ENCODE measurements at places on chromosomes 13 and 19.

DNA sequence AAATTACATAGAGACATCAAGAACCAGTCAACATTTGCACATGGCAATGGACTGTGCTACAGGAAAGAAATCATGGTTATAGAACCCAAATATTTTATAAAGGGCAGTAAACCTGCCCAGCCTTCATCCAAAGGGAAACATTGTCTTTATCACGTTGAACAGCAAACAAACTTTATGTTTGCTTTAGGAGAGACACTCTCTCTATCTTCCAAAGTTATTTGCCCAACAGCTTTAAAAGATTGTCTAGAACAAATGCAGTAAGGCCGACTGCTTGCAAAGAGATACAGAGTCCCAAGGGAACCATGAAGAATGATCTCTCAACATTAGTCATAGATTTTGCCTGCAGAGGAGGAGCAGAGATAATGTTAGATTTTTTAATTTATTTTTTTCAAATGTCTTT, 1323.5 kb upstream of the SLC10A2 start:
- DNase-seq = no peak

GRCh38 chr13:78239714-78240113, 321.1 kb upstream of the EDNRB start:
- DNase-seq = no peak

DNA sequence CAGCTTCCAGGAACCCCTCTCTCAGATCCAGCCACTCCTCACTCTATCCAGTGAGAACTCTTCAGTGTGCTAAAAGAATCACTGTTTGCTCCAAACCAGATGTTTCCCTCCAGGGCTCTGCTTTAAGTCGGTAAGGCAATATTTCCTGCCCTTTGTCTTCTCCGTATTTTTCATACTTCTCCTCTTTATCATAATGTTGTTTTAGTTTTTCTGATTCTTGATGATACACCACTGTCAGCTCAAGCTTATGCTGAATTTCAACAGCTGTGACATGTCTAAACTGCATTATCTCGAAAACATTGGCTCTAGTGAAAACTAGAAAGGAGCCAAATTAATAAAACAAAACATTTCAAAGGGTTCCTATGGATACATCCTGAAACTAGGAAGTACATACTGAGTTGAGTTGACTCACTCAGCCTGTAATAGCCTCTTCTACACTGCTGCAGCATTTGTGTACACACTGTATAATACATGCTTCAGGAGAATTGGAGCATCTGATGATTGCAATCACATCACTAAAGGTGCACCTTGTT, 39.8 kb downstream of the GPR180 start:
- DNase-seq = no peak

DNA sequence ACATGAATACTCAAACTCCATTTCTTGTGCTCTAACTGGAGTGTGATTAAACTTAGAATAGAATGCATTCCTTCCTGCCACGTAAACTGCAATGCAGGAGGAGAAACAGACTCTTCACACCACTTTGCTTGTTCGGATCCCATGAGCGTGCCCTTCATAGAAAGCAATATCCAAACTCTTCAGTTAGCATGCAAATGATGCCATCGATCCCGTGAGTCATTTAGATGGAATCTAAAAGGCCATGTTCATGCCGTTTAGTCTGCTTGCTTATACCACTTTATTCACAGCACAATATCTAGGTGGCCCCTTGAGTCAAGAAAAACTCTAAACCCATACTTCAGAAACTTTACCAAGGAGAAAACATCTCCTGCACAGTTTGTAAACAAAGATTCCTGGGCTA, 225.8 kb downstream of the OXGR1 start:
- no peak for DNase-seq

DNA sequence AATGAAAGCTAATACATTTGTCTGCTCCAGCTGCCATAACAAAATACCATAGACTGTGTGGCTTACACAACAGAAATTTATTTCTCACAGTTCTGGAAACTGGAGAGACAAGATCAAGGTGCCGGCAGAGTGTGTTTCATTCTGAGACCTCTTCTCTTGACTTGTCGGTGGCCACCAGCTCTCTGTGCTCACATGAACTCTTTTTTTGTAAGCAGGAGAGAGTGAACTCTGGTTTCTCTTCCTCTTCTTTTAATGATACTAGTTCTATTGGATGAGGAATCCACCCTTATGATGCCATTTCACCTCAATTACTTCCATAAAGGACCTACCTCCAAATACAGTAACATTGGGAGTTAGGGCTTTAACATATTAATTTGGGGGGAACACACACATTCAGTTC, 11.7 kb downstream of the KCTD12 start:
- no peak for DNase-seq

- no peak for DNase-seq
Observed at GRCh38 chr19:19185853-19186740, 5.9 kb downstream of the BORCS8 start.

- DNase-seq = no peak
Observed at GRCh38 chr19:57363688-57364181, 384 bp downstream of the TRAPPC2B start.

- DNase-seq = no peak
Observed at GRCh38 chr19:39415111-39416046, 2.9 kb downstream of the PLEKHG2 start.

DNA sequence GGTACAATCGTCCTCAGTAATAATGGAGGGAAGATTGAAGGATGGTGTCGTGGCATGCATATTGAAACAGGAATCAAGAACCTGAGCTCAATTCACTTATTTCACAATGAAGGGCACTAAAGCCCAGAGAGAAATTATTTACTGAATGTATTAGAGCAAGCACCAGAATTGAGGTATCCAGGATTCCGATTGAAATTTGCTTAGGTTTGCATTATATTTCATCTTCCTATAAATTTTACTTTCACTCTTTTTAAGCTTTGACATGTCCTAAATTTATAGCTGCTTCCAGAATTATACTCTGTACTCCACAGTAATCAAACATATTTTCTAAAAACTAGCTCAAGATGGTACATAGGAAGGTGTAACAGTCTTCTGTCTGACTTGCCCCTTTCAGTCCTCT, 454.9 kb upstream of the HTR2A start:
- DNase-seq = no peak

GRCh38 chr19:41327576-41328156, 17.7 kb downstream of the CCDC97 start:
- no peak for DNase-seq

GRCh38 chr19:16585094-16585801, 13.0 kb upstream of the SLC35E1 start:
- no peak for DNase-seq

DNA sequence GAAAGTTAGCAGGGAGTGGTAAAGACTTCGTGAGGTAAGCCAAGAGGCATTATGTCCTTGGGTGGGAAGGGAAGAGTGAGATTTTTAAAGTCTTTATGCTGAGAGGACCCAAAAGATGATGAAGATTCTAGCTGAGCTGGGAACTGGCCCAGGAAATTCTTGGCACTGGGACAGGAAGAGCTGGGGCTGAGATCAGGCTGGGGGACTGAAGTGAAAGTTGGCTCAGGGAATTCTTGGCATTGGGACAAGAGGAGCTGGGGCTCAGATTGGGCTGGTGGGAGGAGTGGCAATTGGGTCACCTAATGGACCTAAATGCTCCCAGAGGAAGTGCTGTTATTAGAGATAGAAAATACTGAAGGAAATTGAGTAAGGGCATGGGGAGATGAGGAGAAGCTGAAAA, 8.8 kb downstream of the SCEL start:
- no peak for DNase-seq

GRCh38 chr13:80604098-80604497, 263.2 kb upstream of the SPRY2 start:
- DNase-seq = no peak

GRCh38 chr19:28519952-28520861, 692.7 kb downstream of the UQCRFS1 start:
- DNase-seq = no peak

GRCh38 chr13:27347211-27347772, 76.7 kb downstream of the RASL11A start:
- DNase-seq = no peak

DNA sequence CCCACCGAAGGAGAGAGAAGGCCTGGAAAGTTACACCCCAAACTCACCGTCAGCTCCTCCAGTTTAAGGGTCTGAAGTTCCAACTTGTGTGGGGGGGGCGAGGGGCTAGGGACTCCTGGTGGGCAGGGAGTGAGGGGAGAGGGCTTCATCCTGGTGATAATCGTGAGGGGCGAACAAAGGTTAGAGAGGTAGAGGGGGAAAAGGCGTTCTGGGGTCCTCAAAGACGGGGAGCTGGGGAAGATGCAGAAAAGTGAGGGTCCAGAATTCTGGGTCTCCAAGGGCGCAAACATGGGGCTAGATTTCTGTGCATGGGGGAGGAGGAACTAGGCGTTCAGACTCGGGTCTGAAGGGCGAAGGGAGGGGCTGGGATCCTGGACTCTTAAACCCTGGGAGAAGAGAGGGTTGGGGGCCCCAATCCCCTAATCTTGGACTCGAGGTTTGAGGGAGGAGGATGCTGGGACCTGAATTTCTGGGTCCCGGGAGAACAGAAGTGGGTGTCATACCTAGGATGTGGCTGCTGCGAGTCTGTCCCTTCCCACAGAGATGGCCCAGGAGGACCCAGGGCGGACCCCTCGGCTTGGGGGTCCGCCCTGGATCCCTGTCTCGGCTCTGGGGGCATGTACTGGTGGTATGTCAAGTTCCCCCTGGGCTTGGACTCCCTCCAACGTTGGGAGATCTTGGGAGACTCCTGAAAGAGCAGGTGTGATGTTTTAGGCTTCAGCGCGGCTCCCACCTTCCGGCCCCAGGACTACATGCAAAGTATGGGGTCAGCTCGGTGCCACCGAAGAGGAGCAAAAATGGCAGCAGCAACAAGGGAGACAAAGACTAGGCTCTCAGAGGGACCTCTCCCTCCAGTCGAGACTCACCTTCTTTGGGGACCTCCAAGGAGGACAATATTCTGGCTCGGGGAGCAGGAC, 4.5 kb downstream of the MAMSTR start:
- no peak for DNase-seq

GRCh38 chr19:5580161-5580571, 12.4 kb upstream of the TINCR start:
- DNase-seq = no peak

- no peak for DNase-seq
Observed at GRCh38 chr19:35491836-35492360, 1.6 kb upstream of the KRTDAP start.

- DNase-seq = no peak
Observed at GRCh38 chr13:63156816-63157215, 1741.2 kb upstream of the PCDH20 start.

- no peak for DNase-seq
Observed at GRCh38 chr13:98279473-98280175, 102.6 kb upstream of the RNF113B start.

DNA sequence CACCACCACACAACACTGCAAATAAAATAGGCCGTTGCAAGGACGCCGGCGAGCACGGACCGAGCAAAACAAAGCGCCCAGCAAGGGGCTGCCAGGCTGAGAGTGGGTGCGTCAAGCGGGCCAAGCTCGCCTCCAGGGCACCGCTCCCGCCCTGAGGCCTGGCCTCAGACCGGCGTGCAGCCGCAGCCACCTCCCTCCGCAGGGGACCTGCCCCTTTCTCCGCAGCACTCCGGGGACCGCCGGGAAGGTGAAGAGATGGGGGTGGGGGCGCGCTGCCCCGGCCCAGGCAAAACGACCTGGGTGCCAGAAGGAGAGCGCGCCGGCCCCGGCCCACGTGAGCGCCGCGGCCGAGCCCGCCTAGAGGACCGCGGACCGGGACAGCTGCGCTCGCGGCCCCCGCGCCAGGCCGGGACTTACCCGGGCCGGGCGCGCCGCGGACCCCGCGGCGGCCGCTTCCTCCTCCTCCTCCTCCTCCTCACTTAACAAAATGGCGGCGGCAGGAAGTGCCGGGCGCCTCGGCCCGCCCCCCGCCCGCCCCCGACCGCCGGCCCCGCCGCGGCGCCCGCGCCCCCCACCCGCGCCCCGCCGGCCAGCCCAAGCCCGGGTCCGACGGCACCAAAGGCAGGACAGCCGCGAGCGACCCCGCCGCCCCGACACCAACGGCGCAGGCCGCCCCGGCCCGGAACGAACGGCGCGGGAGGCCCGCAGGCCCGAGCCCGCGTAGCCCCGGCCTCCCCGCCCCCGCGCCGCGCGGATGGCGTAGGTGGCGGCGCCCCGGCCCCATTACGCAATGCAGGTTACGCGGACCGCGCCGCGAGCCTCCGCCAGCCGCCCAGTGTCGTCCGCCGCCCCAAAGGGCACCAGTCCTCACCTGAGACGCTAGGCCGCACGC, 674 bp downstream of the BRD4 start:
- DNase-seq = no peak

GRCh38 chr13:95656386-95657015, 12.0 kb upstream of the DZIP1 start:
- no peak for DNase-seq

DNA sequence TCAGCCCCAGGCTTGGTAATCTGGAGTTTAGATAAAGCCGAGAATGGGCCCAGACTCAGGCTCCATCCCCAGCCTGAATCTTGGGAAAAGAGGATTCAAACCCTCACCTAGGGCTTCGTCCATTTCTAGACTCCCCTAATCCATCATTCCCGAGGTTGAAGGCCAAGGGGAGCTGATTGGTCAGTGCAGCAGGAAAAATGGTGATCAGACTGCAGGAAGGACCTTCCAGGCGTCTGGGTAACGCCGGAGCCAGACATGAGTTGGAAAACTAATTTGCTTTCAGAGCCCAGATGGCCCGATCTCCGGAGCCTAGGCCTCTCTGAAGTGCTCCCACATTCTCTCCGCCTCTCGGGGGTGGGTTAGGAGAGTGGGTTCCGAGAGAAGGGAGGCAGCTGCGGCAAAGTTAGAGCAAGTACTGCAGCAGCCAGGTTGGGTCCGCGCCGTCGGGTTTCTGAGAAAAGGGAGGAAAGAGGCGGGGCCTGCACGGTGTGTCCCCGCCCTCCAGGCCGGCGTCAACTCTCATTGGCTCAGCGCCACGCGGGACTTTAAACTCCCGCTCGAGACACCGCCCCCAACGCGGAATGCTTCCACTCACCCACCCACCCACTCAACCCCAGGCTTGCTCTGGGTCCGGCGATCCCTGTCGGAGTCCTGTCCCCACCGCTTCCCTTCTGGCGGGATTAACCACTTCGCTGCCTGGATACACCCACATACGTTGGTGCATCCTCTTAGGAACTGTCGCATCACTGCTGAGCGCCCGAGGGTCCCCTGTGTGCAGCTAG, 788 bp upstream of the RTBDN start:
- DNase-seq = no peak

GRCh38 chr19:6797646-6798045, 25.1 kb downstream of the VAV1 start:
- no peak for DNase-seq

GRCh38 chr19:51166846-51167490, 24.9 kb downstream of the SIGLEC7 start:
- DNase-seq = no peak

DNA sequence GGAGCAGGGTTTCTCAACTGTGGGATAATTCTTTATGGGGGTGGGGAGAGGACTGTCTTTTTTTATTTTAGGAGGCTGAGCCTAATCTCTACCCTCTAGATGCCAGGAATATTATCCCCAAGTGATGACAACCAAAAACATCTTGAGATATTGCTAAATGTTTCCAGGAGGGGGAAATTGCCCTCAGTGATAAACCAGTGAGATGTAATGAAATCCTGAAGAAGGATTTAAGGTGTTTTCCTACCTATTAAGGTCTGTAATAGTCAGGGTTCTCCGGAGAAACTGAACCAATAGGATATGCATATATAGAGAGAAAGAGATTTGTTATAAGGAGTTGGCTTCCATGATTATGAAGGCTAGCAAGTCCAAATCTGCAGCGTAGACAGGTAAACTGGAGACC, 208.3 kb upstream of the MIR17HG start:
- no peak for DNase-seq

- DNase-seq = no peak
Observed at GRCh38 chr19:6564393-6564792, 26.6 kb downstream of the CD70 start.

GRCh38 chr13:88434953-88435352, 763.8 kb downstream of the SLITRK5 start:
- no peak for DNase-seq

GRCh38 chr19:49502866-49503581, 6.8 kb downstream of the RPS11 start:
- peak; percentile 54 for DNase-seq

Measured in NCI-H1048 (cell line).